CD4-positive, alpha-beta memory T cell (primary cell): ENCODE measurements at places on chromosomes 2 and 18. TPM values are rescaled to one million over a fixed set of nuclear protein-coding genes. Genes with fewer than 3 reads are reported as not detected.

GRCh38 chr18:45161850-45162249, 453.4 kb upstream of the SLC14A2 start:
- DNase-seq = no peak

Gene SCN7A
- not detected for total RNA-seq

Gene CCDC150
- total RNA-seq = 0.44 TPM

- DNase-seq = no peak
These were observed 164.2 kb downstream of the VWC2L start for GRCh38 chr2:214575030-214575429.

Gene GKN1
- not detected for total RNA-seq

GRCh38 chr2:54605836-54606235, 117.6 kb upstream of the EML6 start:
- DNase-seq = no peak

Gene UGT1A3
- not detected for total RNA-seq

GRCh38 chr2:177261116-177262060, 3.1 kb downstream of the NFE2L2 start:
- no peak for DNase-seq

Gene EFHD1
- 1.4 TPM for total RNA-seq

Gene ALK
- total RNA-seq = not detected

Gene SERPINB2
- 1.2 TPM for total RNA-seq

- DNase-seq = no peak
These were observed 572.8 kb upstream of the KLHL29 start for GRCh38 chr2:22812065-22812680.

Gene APCDD1
- total RNA-seq = not detected

Gene TDRD15
- 0.06 TPM for total RNA-seq

- DNase-seq = no peak
These were observed 170.3 kb downstream of the LDLRAD4 start for GRCh38 chr18:13388586-13389490.

DNA sequence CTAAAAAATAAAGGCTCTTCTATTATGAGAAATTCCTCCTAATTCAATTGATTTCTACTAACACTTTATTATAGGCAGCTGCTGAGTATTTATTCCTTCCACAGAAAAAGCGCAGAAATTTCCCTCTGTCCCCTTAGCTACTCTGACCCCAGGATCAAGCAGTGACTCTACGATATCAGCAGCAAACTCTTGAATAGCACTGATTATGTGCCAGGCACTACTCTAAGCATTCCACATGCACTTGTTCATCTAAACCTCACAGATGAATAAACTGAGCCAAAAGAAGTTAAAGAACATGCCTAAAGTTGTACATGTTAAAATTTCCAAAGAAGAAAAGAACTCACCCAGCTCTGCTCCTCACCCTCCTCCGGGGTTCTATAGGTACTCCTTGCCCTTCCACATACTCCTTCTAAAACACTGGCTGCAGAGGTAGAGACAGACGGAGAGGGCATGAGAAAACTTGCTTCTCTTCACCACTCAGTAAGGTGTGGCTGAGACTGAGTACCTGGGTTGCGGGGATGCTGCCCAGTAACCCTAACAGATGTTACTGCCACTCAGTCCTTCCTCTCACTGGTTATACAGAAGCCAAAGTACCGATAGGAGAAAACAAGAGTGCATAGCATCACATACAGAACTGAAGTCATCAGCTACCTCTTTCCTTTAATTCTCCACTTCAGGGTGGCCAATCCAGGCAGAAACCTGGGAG, 9.9 kb downstream of the C1D start:
- no peak for DNase-seq

Gene ACMSD
- not detected for total RNA-seq

DNA sequence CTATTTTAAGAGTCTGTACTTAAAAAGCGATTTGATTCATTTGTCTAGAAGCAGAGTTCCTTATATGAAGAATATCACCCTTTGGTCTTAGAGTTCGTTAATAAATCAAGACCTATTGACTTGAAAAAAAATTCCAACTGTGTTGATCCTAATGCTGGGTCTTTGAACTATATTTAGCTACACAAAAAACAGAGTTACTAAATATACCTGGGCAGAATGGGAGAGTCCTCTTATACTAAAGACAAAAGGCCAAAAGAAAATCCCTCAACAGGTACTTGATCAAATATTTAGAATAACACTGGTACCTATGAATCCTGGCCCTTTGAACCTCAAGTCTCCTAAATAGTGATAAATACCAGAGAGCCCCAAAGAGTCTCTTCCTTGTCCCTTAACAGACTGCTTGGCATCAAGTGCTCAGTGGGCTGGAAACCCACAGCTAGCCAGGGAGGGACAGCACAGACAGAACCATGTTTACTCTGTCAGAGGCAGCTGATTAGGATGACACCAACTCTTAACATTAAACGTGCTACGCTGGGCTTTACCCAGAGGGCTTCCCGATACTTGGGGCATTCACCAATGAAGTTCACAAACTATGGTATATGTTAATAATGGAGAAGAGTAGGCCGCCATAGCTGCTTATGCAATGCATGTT, 95.1 kb downstream of the FIGN start:
- DNase-seq = no peak

GRCh38 chr2:149902081-149902480, 314.5 kb upstream of the MMADHC start:
- no peak for DNase-seq

GRCh38 chr2:12177455-12178288, 431.2 kb downstream of the LPIN1 start:
- DNase-seq = peak; percentile 29

DNA sequence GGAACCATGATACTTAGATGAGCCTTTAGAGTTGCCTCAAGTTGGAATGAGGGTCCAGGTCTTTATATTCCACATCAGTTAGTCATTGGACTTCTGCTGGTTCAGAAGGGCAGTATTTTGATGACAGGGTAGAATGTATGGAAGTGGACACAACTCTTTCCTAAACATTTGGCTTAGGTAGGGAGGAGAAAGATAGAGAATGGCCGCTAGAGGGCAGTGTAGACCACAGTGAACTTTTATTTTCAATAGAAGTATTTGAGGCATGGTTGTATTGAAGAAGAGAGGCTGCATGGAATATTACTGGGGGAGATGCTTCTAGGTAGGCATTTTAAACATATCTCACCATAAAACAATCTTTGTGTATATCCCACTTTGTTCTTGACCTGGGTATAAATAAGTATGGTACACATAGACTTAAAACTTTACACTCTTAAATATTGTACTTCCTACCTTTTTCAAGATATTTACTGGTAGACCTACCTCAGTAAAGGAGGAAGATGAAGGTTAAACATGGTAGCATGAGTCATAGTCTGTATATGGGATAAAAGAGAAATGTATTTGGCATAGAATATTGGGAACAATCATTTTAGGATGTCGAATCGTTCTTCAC, 497.6 kb upstream of the FAM98A start:
- peak; percentile 27 for DNase-seq

GRCh38 chr18:43846299-43846698, 569.0 kb upstream of the SYT4 start:
- DNase-seq = no peak

GRCh38 chr2:85795331-85796045, 41.7 kb downstream of the ATOH8 start:
- no peak for DNase-seq

Gene PID1
- 0.47 TPM for total RNA-seq

DNA sequence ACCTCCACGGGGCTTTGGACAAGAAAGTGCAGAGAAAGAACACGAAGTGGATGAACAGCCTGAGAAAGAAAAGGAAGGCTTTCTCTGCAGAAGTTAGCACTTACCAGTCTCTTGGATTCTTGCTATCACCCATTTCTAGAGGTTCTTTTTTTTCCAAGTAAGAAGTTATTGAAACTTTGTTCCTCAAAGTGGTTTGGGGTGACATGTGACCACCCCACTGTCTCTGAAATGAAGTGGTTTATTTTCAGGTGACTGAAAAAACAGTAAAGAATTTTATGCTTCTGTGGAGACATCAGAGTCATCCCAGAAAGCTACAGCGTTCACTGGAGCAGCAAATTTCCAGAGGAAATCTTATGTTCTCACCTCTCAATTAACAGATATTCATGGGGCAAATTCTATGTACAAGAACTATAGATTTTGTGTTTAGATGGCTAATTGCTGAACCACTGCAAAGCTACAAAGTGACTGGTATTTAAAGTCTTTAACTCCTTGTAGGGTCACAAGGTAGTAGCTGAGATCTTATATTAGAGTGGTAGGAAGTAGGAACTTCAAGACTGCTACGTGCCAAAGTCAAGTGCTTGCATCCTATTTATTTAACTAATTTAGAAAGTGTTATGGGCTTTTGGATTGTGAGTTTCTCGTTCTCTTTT, 267.5 kb downstream of the TGIF1 start:
- DNase-seq = no peak

Gene KIAA2012
- not detected for total RNA-seq

Gene CENPA
- total RNA-seq = not detected

Gene SP140
- 70.8 TPM for total RNA-seq

- DNase-seq = no peak
These were observed 89.8 kb upstream of the GRB14 start for GRCh38 chr2:164710837-164711765.

Gene CCDC68
- total RNA-seq = 0.33 TPM

DNA sequence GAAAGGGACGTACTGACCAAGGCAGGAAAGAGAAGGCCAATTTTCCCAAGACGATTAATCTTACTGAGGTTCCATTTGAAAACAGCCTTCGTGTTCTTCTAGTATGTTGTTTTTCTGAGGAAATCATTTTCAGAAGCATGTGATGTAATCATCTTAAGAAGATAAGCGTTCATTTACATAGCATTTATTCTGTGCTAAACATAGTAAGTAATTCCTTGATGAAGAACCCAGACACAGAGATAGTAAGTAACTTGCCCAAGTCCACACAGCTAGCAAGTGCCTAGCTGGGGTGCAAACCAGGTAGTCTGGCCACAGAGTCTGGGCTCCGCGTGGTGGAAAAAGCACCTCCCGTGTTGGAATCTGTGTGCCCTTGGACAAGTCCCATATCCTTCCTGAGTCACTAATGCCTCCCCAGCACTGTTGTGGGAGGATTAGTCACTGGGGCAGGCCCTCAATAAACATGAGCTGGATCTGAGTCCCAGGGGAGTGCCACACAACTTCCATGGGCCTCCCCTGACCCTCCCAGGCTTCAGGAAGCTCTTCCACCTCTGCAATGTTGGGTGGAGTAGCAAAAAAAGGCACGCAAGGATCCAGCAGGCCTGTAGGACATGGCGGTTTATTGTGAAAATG, 26.9 kb upstream of the ASAP2 start:
- DNase-seq = no peak

DNA sequence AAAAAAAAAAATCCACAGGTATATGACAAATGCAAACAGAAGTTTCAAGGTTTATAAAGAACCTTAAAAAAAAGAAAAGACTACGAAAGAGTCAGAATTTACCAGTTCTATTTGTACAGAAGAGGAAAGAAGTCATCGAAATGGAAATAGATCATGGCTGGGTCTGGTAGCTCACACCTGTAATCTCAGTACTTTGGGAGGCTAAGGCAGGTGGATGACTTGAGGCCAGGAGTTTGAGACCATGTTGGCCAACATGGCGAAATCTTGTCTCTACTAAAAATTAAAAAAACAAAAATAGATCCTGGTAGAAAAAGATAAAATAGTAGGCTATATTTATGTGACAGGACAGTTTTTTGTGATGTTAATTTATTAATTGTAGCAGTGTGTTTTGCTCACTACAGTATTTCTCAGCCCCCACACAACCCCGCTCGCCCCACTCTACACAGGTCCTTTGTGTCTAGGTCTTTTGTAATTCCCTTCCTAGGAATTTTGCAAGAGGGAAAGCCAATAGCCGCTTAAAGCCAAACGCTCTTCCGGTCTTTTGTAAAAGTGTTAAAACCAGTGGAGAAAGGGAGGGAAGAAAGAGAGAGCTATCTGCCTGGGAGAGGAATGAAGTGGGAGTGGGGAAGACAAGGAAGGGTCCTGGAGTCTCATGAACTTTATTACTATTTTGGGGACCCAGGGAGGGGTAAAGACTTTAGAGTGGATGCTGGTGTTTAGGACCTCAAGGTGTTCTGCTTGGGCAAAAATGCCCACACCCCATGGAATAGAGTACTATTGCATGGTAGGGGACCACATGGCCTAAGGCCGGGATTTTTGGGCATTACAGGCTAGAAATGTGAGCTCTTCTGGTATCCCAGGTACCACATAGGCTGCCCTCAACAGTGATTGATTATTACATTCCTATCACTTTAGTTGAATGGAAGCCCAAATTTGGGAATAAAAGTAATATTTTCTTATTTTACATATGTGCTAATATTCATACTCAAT, 59.4 kb upstream of the XPO1 start:
- DNase-seq = no peak

GRCh38 chr2:7430869-7431641, 513.8 kb downstream of the RNF144A start:
- peak; percentile 15 for DNase-seq

DNA sequence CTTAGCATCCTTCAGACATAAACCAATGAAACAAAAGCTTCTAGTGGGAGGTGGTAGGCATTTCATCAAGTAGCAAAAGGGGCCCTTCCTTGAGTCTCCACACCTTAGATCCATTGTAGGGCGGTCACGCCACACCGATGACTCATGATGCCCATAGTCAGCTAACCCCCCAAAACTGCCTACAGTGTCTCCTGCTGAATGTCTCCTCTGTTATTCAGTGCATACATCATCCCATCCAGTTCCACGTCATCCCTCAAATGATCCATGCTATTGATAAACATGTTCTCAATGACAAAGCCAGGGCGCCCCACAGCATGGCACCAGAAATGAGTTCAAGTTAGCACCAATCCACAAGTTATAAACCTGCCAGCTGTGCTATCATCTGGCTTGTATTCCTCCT, 57.4 kb upstream of the ACKR3 start:
- no peak for DNase-seq

Gene PTPN4
- 83.1 TPM for total RNA-seq

Gene GALR1
- total RNA-seq = not detected

Gene NDUFV2
- total RNA-seq = 135 TPM

Gene OTX1
- not detected for total RNA-seq

GRCh38 chr18:58222432-58223125, 178.6 kb downstream of the NEDD4L start:
- no peak for DNase-seq

Gene LYG2
- total RNA-seq = not detected

DNA sequence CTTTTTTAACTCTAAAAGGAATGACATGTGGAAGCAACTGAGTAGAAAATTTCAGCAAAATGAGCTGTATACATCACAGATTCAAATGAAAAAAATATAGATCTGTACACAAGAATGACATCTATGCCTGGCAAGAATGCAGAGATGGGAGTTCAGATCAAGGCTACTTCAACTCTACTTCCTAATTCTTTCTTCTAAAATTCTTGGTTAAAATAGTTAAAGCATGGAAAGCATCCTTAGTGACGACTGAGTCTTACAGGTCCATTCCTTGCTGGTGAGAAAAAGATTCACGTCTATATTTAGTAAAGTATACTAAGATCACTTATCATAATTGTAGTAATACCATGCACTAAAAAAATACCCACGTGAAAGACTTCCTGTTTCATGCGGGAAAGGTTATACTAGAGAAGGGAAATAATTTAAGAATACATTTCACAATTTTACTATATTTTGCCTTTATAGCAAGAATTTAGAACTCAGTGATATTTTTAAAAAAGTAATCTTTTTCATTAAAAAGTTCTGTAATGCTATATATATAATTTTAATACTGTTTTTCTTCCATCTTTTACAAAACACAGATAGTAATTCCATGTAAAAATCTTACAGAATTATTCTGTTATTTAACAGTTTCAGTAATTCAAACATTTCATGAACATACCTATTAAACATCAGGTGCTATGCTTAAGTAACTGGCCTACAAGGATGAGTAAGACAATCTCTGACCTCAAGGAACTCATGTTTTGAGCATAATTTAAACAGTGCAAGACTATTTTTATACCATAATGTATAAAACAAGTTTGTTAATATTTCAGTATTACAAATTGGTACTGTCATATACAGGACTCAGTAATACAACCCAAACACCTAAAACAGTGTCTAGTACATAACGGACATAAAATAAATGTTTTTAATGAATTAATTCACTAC, 159.6 kb downstream of the BAZ2B start:
- no peak for DNase-seq
